ENCODE measurements at places on chromosomes 6 and 20.

- DNase-seq: no peak
Observed at GRCh38 chr6:170423030-170423429, 116.5 kb downstream of the FAM120B start.

- DNase-seq: no peak
Observed at GRCh38 chr20:10789386-10789785, 115.6 kb upstream of the JAG1 start.

DNA sequence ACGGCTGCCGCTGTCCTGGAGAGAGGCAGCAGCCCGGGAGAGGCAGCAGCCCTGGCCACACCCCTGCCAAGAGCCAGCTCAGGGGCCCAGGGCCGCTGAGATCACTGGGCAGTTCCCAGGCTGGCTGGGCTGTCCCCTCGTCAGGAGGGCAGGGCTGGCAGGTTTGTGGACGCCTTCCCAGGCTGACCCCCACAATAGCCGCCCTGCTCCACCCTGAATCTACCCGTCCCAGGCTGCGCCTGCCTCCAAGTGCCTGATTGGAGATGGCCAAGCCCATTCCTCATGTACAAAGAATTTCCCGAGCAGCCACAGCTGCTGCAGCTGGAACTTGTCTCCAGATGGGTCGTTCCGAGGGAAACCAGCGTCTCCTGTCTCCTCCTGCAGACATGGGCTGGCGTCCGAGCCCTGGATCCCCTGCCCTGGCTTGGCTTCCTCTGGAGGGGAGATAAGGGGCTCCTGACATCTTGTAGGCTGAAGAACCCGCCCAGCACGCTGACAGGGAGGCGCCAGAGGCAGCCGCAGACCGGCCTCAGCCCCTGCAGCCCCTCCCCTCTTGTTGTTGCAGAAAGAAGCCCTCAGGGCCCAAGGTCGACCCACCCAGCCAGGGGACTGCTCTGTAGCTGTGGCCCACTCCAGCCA is 9.4 kb upstream of the GATA5 start:
- DNase-seq: no peak

DNA sequence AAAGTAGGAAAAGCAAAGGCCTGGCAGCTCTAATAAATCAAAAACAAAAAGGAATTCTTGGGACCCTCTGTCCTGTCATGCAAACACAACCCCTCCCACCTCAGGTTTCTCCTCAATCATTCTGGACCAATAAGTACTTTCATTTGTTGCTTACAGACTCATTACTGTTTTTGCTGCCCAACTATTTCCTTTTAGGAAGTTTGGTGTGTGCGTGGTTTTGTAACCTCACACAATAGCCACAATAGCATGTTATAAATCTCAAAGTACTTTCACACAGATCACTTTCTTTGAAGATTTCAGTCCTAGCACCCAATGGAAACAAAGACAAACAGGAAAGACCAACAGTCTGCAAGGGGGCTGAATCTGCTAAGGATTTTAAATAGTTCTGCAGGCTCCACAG is 4.5 kb downstream of the MRPL14 start:
- no peak for DNase-seq

DNA sequence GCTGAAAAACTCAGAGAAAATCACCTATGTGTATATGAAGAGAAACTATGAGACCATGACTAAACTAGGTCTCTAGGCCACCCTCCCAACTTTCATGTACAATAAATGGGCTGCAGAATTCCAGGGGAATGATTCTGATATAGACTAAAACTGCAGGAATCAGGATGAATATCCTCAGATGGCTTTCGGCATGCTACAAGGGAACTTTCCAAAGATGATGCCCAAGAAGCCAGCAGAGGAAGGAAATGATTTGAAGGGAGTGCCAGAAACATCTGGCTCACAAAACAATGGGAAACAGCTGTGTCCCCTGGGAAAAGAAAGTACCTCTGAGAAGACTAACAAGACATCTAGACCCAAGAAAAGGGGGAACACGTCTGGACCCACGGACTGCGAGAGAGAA is 41.1 kb downstream of the PLN start:
- DNase-seq: no peak

DNA sequence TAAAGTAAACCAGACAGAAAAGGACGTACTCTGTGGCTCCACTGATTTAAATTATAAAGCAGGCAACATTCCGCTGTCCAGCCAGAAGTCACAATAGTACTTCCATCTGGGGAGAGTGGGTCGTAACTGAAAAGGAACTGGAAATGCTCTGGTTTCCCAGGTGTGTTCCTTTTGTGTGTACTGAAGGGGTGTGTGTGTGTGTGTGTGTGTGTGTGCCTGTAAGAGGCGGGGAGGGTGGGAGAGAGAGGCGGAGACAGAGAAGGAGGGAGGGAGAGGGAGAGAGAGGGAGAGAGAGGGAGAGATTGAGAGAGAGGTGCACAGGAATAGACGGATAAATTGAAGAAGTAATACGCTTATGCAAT is 178.4 kb upstream of the ZNF184 start:
- no peak for DNase-seq

DNA sequence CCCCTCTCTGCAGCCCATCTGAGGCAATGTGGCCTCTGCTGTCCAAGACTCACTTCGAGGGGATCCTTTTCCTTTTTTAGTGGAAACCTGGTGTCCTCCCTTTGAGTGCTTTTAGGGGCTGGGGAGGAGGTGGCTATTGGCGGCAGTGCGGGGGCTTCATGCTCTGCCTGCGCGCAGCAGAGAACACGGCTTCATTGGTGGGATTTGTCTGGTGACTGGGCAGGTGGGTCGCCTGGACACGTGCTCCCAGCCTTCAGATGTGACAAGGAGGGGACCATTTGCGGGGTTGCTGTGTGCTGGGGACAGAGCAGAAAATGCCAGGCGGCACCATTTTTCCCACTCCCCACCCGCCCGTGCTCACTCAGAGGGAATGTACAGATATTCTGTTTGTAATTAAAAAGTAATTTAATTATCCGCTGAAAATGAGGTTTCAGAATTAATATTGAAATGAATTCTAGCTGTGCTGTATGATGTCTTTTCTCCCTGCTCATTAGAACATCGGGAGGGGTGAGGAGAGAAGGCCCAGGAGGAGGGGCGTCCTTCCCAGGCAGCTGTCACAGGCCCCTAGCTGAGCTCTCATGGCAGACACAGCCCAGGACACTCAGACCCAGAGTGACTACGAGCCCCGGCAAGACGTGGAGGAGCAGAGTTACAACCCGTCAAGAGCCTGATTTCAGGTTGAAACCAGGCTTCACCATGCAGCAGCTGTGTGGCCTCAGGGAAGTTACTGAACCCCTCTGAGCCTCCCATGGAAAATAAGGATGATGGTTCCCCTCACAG is 417.2 kb upstream of the SULF2 start:
- DNase-seq: no peak

GRCh38 chr6:84554706-84555105 is 209.7 kb downstream of the TBX18 start:
- DNase-seq: no peak

DNA sequence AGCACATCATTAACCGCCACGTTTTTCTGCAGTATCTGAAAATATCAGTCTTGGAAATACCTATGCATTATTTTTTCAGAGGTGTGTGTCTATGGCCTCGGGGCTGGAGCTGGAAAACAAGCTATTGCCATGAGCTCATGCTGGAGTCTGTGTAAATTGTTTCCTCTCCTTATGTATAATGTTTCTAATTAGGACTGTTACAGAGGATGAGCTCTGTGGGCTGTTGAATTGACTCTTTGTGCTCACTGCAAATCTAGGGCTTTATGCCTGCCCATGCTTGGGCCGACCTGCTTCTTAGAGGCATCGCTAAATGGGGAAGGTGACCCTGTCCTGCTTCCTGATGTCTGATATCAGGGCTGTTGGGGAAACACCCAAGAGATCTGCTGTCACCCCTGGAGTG is 80.8 kb upstream of the SLC22A16 start:
- no peak for DNase-seq

DNA sequence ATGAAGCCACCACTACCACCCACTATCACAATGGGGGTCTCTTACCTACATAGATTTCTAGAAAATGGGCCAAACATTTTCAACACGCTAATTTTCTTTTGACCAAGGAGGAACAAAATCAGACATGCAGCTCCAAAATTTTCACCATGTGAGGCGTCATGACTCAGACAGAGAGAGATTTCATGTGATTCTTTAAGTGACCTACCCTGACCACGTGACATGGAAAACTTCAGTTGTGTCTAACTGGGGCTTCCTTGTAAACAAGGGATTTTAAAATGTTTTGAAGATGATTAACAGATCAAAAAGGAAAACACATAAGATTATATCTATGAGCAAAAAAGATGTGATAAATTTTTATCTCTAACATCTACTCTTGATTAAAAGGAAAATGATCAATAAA is 199.2 kb downstream of the TBXT start:
- DNase-seq: no peak

DNA sequence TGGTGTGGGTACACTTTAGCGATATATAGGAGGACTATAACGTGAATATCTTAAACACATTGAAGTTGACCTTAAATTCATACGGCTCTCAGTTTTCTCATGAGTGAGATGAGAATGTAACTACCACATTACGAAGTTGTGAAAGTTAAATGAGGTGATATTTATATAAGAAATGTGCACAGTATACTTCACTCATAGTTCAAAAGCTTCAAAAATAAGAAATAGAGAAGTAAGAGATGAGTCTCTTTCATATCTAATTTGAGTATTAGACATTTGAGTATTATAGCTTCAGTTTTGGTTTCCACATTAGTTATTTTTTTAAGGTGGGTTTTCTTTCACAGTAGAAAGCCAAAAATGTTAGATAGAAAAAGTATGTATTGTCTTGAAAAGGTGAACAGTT is 183.3 kb downstream of the NKAIN2 start:
- DNase-seq: no peak

GRCh38 chr6:16063580-16063979 is 65.3 kb upstream of the MYLIP start:
- DNase-seq: no peak

GRCh38 chr20:10954908-10955580 is 281.2 kb upstream of the JAG1 start:
- no peak for DNase-seq

GRCh38 chr6:3195420-3195694 is 32.1 kb downstream of the TUBB2B start:
- no peak for DNase-seq

DNA sequence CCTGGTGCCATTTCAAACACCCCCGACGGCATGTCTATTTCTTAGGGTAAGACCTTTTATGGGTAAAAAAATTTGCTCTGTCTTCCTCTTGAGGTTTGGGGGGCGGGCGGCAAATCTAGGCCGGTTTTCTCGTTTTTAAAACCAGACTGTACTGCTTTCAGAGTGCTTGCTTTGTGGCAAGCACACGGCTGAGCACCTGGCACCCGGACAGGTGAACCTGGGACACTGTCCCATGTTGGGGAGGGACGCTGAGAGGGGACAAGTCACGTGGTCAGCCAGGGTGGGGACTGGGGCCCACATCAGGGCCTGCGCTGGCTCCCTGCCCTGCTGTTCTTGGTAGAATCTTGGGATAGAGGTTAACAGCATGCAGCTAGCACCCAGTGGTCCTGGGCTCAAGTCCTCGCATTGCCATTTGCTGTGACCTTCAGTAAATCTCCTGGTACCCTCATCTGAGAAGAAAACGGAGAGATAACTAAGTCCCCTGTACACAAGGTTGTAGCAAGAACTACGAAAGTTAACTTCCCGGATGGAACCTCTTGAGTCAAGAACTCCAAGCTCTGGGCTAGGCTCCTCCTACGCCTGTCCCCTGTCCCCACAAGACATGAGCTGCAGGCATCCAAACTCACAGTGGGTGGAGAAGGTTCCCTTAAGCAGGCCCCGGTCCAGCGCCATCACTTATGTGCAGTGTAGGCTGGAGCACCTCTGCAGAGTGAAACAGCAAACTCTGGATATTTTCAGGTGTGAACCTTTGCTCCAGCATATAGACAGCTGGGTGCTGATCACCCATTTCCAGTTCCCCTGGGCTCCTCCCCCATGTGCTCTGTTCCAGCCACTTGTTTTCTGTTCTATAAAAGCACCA is 41.7 kb downstream of the PMEPA1 start:
- DNase-seq: no peak

DNA sequence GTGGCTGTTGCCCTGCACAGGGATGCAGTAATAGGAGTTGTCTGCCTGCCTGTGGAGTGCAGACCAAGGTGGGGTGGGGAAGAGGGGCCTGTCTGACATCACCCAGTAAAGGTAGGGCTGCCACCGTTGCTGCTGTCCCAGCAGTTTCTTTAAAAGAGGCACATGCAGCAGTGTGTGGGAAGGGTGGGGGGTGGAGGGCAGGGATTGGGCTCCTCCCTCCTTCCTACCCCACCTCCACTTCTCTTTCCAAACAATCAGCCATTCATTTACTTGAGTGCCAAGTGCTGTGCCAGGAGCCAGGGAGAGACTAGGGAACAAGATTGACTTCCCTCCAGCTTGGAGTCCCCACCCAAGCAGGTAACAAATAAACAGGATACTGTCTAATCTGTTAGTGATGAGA is 66.8 kb upstream of the MYL9 start:
- no peak for DNase-seq

DNA sequence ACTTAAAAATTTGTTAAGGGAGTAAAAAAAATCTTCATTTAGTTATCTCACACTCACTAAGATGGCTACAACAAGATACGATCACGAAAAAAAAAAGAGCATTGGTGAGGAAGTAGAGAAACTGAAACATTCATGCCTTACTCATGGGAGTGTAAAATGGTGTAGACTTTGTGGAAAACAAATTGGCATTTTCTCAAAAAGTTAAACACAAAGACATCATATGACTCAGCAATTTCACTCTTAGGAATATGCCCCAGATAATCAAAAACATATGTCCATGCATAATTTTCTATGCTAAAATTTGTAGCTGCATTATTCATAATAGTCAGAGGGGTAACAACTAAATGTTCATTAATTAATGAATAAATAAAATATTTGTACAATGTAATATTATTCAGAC is 120.9 kb upstream of the IRAK1BP1 start:
- DNase-seq: no peak

DNA sequence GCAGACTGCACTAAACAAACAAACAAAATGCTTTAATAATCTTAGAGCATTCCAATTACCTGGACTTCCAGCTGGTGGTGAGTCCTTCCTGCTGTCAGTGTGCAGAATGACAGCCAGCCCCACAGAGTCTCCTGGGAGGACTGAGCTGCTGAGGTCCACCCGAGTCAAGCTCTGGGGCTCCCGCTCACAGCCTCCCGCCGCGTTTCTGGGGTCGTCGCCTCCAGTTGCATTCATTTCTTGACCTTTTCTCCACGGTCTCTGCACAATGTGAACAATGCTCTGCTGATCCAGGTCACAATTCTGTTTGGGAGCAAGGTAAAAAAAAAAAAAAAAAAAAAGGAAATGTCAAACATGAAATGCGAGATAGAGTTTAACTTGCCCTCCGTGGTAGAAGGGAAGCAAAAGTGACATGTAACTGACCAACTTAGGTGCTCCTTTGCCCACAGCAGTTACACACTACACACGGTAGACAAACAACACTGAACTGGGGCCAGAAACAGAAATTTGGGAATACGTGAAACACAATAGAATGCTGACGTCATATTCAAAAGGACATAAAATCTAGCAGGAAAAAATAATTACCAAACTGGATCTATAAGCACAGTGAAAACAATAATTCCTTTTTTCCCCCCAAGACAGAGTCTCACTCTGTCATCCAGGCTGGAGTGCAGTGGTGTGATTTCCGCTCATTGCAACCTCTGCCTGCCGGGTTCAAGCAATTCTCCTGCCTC is 464.9 kb downstream of the PRKN start:
- no peak for DNase-seq

Measured in activated CD8-positive, alpha-beta memory T cell treated with anti-CD3 and anti-CD28 coated beads for 1 hour (primary cell).